ENCODE measurements at places on chromosomes 3 and 15. TPM values are rescaled to one million over a fixed set of nuclear protein-coding genes. Genes with fewer than 3 reads are reported as not detected.
A peak's percentile ranks its signal among the peaks of the same experiment; 100 is the strongest.

- no peak for DNase-seq
Observed at GRCh38 chr15:83644439-83644838, 9.5 kb upstream of the ADAMTSL3 start.

DNA sequence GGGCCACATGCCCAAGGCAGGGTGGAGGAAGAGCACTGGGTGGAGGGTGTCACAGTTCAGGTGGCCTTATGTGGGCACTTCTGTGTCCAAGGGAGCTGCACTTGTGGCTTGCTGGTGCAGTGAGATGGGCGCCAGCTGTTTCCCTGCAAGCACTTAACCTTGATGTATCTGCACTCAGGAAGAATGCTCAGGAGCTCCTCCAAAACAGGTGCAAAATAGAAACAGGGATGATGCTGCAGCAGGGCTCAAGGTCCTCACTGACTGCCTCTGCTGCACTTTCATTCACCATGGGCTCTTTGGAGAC lies 151.3 kb downstream of the CADPS start:
- no peak for DNase-seq

- peak; percentile 28 for DNase-seq
Observed at GRCh38 chr3:154334973-154335420, 10.7 kb upstream of the DHX36 start.

DNA sequence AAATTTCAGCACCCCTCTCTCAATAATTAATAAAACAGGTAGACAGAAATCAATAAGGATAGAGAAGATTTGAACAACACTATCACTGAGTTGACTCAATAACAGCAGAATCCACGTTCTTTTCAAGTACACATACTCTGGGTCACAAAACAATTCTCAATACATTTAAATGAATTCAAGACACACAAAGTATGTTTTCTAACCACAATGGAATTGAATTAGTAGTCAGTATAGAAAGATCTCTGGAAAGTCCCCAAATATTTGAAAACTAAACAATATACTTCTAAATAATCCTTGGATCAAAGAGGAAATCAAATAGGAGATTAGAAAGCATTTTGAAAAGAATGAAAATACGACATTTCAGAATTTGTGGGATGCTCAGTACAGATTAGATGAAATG lies 40.0 kb downstream of the TKT start:
- DNase-seq, result no peak

Gene FANCD2OS
- not detected for total RNA-seq

Gene GABRR3
- total RNA-seq, result not detected

GRCh38 chr3:7982126-7982525 lies 519.5 kb upstream of the LMCD1 start:
- DNase-seq, result no peak

DNA sequence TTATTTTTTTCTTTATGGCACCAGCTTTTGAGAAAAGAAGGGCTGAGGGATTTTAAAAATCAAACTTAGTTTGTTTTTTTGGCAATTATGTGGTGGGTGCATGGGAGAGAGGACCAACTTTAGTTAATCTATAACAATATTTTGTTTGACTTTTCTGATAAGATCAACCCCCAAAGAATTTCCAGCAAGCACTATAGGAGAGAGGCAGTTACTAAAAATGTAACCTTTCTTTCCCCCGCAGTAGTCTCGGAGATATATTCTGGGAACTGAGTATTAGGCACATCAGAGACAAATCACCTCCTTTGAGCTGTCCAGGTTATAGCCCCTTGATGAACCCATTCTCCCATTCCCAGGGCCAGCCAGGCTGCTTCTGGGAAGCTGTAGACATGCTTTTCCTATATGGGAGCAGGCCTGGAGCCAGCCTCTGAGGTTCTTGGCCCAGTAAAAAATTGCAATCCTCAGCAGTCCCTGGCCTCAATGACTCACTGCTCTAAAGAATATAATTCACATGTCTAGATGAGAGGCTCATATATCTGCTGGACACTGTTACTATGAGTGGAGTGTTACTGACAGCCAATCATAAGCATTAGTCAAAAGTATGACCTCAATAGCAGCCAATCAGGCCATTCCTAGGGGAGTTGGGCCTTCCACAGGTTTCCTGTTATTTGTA lies 138.3 kb upstream of the AGBL1 start:
- DNase-seq, result peak; percentile 65

DNA sequence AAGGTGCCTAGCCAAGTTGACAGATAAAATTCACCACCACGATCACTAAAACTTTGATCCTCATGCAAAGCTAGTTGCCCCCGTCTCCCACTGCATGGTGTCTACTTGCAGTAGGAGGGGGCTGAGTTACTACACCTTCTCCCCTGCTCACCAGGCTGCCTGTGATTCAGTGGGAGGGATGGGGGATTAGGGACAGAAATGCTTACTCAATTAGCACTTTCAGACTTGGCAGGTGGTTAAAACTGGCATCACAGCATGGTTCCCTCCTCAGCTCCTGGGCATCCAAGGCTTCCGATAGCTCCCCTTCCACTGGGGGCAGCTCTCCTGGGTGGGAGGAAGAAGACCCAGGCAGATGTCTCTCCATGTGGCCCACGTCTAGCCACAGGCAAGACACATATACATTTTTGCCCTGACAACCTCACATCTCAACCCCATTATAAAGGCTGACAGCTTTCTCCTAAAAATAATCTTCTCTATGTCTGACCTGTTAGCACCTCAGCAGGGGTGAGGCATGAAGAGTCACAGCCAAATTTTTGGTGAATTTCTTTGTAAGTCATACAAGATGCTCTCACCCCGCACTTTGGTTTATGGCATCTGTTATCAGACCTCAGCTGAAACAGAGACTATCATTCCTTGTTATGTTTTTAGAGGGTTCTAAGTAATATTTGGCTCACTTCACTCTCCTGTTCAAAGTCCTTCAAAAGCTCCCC lies 369.0 kb downstream of the SV2B start:
- no peak for DNase-seq

GRCh38 chr3:145739926-145740325 lies 421.1 kb downstream of the PLOD2 start:
- DNase-seq, result peak; percentile 1

All from mammary epithelial cell (primary cell).